Activated naive CD8-positive, alpha-beta T cell treated with anti-CD3 and anti-CD28 coated beads for 36 hours (primary cell): ENCODE measurements at places on chromosomes 11 and 22.
A peak's percentile ranks its signal among the peaks of the same experiment; 100 is the strongest.

DNA sequence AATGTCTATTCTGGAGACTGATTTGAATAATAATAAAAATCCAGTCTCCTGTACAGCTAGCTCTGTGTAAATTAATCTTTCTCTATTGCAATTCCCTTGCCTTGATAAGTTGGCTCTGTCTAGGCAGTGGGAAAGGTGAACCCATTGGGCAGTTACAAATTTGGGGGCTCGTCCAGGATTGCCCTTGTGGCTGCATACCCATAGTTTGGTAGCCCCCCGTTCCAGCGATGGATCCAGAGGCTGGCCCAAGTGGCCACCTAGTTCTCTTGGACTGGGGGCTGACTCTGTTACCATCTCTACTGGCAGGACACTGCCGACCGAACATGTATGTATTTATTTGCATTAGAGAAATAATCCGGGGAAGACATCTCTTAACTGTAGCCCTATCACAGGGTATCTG is 326.2 kb upstream of the PDGFD start:
- no peak for DNase-seq

- DNase-seq, result no peak
Measured at GRCh38 chr11:134118006-134118405, 49.1 kb downstream of the JAM3 start.

- no peak for DNase-seq
Measured at GRCh38 chr22:25922141-25922540, 180.2 kb downstream of the MYO18B start.

DNA sequence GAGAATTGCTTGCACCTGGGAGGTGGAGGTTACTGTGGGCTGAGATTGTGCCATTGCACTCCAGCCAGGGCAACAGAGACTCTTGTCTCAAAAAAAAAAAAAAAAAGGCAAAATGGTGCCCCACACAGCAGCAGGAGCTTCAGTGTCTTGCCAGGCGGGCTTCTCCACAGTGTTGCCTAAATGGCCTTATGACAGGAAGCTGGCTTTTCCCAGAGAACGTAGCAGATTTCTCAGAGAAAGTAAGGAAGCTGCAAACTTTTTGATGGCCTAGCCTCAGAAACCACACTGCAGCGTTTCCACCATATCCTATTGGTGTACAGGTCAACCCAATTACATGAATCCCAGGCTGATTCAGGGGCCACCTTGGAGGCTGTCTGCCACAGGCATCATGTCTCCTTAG is 12.7 kb upstream of the SPDYC start:
- DNase-seq, result no peak

- DNase-seq, result peak; percentile 36
Measured at GRCh38 chr22:46297151-46297812, 612 bp downstream of the GTSE1 start.

- DNase-seq, result peak; percentile 22
Measured at GRCh38 chr11:67698247-67698646, 23.8 kb upstream of the ALDH3B2 start.

- no peak for DNase-seq
Measured at GRCh38 chr22:39984006-39984405, 10.7 kb upstream of the FAM83F start.

- no peak for DNase-seq
Measured at GRCh38 chr22:48782811-48783511, 1044.7 kb downstream of the BRD1 start.

DNA sequence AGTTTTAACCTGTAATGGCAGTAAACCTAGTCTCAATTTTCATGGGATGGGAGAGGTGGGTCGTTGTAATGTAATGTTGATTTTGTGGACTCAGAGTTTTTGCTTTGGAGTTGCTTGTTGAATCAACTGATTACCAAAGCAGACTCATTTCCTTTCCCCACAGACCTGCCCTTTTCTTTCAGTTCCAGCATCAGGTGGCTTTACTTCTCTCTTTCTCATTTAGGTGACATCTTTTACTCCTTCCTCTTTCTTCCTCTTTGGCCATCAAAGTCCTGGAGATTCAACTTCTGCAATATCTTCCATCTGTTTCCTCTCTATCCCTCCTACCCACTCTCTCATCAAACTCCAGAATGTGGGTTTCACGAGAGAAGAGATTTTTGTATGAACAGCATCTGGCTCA is 313.9 kb downstream of the TMEM135 start:
- DNase-seq, result no peak

DNA sequence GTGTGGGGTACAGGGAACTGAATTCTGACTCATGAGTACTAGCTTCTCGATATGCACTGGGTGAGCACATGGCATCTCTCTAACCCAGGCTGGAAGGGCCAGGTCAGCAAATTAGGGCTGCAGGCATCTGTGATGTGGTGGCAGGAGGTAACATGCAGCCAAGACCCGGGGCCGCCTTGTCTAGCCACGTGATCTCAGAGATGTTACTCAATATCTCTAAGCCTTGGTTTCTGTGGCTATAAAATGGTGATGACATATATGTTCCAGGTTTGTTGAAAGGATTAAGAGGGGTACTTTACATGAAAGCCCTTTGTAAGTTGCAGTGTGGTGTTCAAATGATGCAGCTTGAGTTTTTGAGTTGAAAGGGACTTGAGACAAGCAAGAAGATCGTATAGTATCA is 3.2 kb downstream of the ST14 start:
- no peak for DNase-seq

DNA sequence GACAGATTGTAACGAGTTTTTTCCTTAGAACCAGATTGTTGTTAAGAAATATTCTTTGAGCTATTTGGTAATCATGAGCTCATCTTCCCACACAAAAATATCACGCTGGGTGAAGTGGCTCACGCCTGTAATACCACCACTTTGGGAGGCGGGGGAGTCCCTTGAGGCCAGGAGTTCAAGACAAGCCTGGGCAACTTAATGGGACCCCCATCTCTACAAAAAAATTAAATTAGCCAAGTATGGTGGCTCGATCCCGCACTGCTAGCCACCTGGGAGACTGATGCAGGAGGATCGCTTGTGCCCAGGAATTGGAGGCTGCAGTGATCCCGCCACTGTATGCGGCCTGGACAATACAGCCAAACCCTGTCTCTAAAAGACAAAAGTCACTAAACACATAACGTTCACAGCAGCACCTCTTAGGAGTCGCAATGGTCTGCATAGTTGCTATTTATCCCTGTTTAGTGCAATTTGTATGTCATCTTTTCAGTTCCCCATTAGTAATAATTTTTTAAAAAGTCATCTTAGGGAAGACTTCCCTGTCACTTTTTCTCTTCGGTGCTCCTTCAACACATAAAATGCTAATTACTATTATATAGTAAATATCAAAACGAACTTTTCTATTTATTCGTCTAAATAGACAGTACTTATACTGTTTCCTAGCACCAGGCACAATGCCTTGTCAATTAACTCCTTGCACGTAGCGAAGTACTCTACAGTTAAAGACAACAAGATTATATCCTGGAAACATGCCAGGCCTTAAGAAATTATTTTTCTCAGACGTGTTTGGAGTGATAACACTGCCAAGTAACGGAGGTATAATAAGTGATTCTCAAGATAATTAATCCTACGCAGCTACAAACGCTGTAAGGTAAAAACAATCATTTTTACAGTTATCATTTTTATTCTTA is 1.1 kb downstream of the ST13 start:
- DNase-seq, result peak; percentile 13

DNA sequence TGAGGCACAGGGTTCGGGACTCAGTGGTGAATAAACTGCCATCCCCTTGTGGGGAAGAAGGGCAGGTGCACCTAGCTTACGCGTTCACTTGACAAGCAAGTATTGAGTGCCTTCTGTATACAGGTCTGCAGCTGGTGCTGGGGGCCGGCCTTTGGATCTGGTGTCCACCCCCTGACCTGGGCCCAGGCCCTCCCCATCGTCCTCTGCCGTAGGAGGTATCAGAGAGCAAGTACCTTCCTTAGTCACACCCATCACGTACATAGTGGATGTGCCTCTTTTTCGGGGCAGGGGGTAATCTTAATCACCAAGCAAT is 53.3 kb downstream of the SMIM38 start:
- no peak for DNase-seq

GRCh38 chr22:45312856-45313255 is 3.1 kb downstream of the FAM118A start:
- DNase-seq, result no peak

DNA sequence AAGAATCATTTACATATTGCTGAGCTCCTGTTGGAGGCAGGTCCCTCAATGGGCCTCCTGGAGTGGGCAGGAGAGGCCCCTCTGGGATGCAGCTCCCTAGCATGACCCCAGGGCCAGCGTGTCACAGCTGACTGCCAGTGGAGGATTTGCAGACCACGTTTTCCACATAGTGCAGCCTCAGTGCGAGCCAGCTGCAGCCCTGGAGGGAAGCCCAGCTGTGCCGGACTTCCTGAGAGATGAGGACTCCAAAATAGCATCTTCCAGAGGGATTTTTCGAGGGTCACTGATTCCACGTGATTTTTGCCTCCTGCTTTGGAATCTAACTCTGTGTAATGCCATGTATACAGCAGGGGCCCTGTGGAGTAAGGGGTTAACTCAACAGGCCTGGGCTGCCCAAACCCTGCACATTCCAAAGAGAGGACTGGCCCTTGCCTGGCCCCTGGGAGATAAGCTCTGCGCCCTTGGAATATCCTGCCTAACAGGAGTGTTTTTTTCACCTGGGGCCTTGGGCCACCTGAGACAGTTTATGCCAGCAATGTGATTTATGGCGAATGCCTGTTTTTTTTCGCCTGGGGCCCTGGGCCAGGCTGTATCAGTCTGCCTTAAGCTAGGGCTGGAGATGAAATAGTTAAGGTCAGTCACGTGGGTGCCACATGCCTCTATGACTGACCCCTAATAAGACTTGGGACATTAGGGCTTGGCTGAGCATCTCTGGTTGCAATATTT is 47.4 kb downstream of the RPS6KA4 start:
- no peak for DNase-seq

DNA sequence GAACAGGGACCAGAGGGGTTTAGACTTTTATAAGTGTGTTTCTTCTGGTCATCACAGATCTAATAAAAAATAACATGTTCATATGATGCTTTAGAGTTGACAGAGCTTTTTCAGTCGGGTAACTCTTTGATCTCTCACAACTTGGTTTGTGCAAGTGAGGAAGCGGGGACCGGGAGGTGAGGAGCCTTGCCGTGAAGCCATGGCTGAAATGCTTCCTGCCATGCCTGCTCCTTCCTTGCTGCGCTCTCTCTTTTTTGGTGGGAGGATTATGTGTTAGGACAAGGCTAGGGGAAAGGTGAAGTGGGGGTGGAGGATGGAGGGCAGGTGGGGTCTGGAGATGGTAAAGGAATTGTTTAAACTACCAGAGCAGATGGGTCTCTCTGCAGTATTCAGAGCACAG is 23.8 kb downstream of the TEAD1 start:
- no peak for DNase-seq

GRCh38 chr11:133064152-133064877 is 468.0 kb downstream of the OPCML start:
- peak; percentile 17 for DNase-seq

- no peak for DNase-seq
Measured at GRCh38 chr22:23816156-23816976, 22.4 kb downstream of the DERL3 start.

DNA sequence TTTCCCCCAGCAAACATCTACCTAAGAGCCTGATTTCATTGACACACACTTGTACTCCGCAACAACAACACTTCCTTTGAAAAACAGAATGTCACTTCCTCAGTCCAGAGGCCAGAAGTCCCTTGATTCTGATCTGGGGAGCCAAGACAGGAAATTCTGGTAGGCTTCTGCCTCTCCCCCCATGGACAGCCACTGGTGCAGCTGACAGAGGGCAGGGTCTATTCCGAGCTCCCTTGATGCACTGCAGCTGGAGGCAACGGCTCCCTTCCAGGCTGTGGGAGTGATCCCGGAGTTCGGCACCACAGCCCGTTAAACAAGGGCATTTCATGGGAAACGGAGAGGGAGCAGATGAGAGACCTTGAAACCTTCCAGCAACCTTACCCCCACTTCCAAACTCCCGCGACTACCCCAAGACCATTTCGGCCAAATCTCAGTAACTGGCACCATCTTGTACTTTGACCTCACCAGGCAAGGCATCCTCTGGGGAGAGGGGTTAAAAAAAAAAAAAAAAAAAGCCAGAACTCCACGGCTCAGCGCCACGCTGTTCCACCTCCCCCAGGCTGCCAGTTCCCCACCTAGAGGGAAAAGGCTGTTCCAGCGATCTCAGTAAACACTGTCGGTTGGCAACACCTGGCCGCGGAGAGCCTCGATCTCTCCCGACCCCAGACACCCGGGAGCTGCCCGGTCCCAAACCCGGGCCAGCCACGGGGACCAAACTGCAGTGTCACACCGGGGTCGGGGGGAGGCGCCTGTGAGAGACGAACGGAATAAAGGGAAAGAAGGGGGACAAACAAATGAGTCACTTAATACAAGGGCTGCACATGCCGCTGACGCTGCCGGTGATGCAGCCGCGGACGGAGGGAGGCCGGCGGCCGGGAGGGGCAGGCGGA is 1.1 kb downstream of the GAB2 start:
- DNase-seq, result peak; percentile 79

DNA sequence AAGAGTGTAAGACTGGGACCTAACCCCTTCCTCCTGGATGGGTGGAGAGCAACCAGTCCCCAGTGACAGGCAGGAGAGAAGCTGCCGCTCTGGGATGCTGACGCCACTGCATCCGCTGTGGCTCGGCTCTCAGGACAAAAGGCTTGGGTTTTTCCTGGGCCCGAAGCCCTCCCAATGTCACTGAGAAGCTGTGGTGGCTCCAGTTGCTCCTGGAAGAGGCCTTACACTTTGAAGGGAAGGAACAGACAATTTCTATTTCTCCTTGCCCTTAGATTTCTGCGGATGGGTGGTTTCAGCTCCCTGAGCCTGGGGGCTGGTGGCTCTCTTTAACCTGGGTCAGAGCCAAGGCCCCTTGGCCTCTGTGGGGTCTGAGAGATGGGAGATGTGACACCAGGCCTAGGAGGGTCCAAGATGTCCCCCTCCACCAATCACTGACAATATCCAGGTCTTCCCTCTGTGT is 21.4 kb downstream of the TPBGL start:
- DNase-seq, result no peak

DNA sequence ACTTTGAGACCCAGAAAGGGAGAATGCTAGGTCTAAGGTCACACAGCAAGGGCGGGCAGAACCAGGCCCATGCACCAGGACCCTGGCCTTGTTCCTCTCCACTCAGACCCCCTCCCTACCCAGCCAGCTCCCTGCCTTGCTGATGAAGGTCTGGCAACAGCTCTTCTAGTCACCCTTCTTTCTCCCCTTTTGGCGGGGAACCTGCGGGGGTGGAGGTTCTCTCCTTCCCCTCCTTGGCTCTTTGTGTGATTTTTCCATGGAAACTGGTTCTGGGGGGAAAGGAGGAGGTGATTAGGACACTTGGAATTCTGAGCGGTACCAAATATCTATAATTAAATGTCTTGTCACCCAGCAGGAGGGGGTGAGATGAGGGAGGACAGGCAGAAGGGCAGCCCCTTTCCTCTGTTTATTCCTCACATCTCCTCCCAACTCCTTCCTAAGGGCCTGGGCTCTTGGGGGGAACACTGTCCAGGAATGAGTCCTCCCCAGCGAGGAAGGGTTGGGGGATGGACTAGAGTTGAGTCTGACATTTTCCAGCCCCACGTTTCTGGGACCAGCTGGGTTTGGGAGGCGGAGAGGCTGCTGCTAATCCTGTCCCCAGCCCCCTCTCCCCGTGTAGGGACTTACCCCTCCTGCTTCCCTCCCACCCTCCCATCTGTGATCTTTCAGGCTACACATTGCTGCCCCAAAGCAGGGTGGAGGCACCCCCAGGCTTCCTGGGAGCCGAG is 7.4 kb downstream of the ARHGEF17 start:
- no peak for DNase-seq
